ENCODE measurements at places on chromosomes 6 and 20.

DNA sequence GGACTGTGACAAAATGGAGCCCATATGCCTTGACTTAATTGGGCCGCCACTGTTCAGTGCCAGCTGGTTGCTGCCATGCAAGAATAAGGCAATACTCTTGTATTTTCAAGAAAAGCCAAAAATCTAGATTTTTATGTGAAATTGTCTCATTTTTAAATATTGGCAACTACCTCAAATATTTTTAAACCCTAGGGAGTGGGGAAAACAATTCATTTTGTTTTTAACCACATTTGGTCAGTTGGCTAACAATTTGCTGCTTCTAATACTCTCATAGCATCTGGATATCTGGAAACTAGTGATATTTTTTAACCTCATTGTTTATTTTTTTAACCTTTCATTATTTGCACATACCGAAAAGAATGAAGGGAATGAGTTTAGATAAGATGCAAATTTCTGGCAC is 91.0 kb downstream of the EYA2 start:
- DNase-seq: no peak

DNA sequence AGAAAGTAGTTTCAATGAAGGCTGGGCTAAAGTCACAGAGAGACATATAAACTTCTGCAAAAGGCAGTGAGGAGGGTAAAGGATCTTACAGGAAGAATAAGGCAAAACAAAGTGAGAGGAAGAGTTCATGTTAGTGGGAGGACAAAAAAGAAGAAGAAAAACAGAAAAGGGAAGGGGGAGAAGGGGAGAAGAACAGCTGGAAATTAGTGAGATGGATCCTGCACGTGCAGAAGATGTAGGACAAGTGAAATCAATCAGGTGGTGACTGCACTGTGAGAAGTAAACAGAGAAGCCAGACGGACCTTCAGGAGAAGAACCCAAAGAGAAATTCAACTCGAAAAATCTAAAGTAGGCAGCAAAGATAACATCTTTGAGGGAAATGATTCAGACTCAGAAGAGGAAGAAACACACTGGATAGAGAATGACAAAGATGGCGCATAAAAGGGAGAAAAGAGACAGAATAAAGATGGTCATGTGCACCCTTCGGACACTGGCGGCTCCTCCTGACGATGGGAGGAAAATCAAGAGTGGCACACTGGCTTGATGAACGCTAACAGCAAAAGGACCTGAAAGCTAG is 105.9 kb downstream of the MYB start:
- no peak for DNase-seq

DNA sequence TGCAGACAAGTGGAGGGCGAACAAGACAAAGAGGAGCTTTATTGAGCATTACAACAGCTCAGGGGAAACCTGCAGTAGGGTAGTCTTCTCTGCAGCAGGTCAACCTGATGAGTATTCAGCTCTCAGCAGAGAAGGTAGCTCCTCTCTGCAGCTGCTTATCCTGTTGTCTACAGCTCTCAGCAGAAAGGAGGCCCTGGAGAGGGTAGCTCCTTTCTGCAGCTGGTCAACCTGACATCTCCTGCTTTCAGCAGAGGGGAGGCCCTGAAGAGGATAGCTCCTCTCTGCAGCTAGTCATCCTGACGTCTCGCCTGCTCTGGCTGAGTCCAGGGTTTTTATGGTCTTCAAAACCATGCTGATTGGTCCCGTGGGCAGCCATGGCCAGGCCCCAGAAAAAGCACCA is 113.6 kb downstream of the CD24 start:
- DNase-seq: no peak

DNA sequence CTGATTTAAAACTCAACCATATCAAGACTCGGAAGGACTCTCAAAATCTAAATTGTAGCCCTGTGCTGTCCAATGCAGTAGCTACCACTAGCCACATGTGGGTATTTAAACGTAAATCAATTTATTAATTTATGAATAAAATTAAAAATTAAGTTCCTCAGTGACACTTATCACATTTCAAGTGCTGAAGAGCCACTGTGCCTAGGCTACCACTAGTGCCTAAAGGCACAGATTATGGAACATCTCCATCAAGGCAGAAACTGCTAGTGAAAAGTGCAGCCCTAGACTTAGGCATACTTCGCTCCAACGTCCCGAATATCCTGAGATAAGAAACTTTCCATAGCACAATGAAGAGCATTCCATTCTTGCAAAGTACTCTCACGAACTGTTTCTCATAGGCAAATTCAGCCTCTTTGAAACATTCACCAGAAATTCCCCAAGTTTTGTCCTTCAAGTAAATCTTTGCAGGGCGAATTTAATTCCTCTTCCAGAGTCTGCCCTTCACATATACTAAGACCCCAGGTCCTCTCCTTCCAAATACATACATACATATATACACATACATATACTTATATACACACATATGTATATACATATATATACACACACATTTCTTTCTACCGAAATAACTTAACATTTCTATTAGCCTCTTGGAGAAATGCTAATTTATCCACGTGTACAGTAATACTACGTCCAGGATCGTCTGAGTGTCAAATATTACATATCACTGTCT is 1.3 kb downstream of the SUPT3H start:
- no peak for DNase-seq

DNA sequence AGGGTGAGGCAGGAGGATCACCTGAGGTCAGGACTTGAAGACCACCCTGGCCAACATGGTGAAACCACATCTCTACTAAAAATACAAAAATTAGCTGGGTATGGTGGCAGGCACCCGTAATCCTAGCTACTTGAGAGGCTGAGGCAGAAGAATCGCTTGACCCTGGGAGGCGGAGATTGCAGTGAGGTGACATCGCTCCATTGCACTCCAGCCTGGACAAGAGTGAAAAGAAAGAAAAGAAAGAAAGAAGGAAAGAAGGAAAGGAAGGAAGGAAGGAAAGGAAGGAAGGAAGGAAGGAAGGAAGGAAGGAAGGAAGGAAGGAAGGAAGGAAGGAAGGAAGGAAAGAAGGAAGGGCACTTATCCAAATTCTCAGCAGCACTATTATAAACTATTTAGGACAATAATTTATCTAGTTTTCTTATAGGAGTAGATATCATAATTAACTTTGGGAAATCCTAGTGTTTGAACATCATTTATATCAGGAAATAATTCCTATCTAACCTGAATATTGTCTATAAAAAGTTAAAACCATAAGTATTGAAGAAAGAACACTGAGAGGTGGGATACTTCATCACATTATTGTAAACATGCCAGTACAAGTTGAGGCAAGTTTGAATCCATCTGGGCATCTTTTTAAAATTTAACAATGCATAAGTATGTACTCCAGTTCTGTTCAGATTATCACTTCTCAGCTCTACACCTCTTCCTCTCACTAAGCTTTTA is 305.5 kb downstream of the SLC35F1 start:
- no peak for DNase-seq

DNA sequence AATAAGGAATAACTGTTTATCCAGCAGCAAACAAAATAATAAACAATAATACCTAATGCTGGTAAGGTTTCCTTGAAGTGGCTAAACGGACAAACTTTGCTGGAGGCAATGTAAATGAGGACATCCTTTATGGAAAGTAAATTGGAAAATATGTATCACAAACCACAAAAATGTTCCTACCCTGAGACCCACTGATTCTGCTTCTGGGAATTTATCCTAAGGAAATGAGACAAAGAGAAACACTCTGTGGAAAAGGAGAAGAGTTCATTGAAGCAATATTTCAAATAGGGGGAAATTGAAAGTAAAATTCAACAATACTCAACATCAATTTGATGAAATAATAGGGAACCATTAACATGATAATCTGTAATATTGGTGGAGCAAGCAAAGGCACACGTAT is 37.9 kb downstream of the MAFB start:
- DNase-seq: no peak

GRCh38 chr6:151808371-151809241 is 1.1 kb downstream of the ESR1 start:
- DNase-seq: no peak

DNA sequence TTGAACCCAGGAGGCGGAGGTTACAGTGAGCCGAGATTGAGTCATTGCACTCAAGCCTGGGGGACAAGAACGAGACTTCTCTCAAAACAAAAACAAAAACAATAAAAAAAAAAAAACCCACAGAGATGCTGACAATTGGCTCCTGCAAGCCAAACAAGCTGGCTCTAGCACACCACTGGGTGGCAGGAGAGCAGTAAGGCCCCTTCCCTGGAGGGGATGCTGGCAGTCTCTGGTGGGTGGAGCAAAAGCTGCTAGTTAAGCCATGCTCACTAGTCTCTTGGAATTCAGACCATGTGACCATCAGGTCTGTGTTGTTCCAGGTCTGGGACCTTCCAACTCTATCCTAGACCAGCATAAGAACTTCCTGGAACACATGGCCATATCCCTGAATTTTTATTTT is 18.9 kb upstream of the DSN1 start:
- DNase-seq: no peak

- DNase-seq: no peak
Observed at GRCh38 chr6:40528051-40528450, 59.1 kb downstream of the LRFN2 start.

- no peak for DNase-seq
Observed at GRCh38 chr6:26142026-26142425, 54.8 kb downstream of the HFE start.

- no peak for DNase-seq
Observed at GRCh38 chr6:19268117-19268516, 569.1 kb upstream of the ID4 start.

DNA sequence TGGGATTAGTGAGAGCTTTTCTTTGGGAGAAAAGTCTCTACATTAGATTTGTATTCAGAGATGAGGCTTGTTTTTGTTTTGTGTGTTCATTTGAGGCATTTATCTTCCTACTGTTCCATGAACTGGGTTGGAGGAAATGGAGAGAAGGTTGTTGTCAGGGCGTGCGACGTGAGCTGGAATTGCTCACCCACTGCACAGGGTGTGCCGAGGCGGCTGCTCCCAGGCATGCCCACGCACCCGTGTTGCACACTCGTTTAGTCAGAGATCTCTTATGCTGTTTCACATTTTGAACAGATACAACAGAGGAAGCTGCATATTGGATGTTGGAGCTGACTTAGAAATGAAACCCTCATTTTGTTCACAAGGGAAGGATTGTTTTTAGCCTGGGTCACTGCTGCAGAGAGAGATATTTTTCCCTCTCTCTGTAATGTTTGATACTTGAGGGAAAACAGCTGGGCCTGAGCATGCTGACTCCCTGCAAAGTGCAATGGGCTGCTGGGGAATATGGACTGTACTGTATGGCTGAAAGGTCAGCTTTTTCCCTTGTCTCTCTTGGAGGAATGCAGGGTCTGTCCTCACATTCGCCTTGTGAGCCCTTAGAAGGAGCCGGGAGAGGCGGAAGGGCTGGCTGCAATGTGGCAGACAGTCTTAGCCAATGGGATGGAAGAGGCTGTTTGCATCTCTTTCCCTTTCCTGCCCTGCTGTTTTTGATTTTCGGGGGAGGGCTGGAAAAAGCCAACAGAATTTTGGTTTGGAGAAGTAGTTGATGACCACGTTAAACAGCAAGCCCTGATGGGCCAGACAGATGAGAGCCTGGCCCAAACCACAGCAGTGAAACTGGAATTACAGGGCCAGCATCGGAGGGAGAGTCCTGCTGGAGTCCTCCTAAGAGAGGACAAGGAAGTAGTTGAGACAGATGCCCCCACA is 170.8 kb downstream of the SASH1 start:
- no peak for DNase-seq

DNA sequence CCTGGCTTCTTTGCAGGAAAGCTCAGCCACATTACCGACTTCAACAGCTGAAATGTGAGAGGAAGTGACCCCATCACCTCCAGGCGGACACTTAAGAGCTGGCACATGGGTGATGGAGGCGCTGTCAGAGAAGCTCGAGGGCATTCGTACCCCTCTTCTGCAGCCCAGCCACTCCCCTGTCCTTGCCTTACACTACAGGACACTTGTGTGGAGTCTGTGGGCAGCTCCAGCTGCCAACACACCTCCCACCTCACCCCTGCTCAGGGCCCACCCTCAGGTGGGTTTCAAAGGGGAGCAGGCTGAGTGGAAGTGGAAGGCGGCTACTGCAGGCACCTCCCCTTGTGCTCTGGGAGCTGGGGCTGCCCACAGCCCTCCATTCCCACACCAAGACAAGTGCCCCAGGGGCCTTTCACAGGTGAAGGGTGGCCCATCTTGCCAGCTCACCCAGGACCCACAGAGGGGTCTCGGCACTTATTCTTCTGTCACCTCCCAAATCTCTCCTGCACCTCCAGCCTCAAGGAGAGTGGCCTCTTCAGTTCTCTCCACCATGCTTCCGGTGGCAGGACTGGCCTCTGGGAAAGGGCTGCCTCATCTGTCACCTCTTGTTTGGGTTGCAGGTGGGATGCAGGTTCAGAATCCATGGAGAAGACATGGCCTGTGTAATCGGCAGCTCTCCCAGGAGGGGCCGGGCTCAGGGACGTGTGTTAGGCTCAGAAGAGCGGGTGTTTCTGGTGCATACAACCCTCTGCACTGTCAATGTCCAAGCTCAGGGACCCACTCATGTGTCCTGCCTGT is 49.8 kb downstream of the IRF4 start:
- DNase-seq: no peak

GRCh38 chr20:45394221-45395113 is 13.6 kb upstream of the DBNDD2 start:
- no peak for DNase-seq

DNA sequence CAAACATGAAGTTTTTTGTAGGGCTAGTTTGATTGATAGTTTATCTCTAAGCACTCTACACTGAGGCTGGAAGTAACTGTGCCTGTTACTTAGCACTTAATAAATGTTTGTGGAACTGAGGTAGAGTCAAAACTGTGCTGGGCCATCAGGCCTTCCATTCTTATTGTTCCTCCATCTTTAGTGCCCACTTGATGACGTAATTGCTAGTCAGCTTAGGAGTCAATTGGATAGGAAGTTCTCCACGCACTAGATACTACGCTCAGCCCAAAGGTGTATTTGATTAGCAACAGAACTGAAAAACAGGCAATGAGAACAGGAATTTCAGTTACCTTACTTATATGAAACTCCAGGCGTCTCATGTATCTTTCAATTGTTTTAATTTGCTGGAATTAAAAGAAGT is 67.0 kb downstream of the RIPOR2 start:
- no peak for DNase-seq

- DNase-seq: no peak
Observed at GRCh38 chr6:38479331-38479730, 160.4 kb downstream of the BTBD9 start.

GRCh38 chr6:90144396-90144795 is 152.2 kb downstream of the BACH2 start:
- DNase-seq: no peak

DNA sequence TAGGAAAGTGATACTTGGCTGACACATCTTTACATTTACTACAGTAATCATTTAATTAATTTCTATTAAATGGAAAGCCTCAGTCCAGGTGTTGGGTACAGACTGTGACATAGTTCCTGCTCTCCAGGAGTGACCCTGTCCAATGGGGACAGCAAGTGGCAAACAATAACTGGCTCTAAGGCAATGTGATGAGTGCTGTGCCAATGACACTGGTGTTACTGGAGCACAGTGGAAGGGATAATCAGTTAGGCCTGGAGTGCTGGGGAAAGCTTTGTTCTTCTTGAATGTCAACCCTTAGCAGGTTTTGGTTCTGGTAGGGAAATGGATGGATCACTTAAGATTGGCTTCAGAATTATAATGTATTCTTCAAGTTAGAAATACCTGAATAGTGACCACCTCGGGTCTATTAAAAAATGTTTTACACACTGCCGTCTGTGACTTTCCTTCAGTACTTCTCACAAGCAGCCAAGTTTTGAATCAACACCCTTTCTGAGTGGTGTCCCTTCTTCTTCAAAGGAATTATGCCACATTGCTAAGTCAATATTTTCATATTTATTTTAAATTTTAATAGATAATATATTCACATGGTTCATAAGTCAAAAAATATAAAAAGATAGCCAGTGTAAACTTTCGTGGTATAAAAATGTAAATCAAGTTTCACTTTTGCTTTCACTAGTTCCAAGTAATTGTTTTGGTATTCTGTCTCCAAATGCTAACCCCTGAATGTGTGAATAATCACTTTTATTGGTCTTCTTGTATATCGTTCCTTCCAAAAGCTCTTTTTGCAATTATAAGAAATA is 9.6 kb downstream of the CMTR1 start:
- DNase-seq: no peak
